ENCODE measurements at places on chromosomes 11 and 22. TPM values are rescaled to one million over a fixed set of nuclear protein-coding genes. Genes with fewer than 3 reads are reported as not detected.

FJX1 gene
- 19.3 TPM for total RNA-seq

LRRC32 gene
- total RNA-seq: 0.73 TPM

CTSW gene
- total RNA-seq: not detected

LUZP2 gene
- total RNA-seq: not detected
